NCI-H1930 (cell line): ENCODE measurements at places on chromosomes 5 and 9.
A peak's percentile ranks its signal among the peaks of the same experiment; 100 is the strongest.

DNA sequence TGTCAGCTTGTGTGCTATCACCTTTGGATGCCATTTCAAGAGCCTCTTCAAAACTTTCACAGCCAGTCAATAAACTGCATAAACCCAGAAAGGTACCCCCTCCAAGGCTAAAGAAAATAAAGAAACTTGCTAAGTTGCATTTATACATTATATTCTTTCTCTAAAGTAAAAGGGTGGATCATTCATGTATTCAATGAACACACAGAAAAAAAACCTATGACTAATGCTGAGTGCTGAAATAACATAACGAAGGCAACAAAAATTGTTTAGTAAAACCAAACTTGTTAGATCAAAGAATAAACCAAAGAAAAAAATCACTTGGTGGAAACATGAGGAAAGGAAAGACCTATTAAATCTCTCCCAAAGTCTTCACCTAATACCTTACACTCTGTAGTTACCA lies 15.2 kb downstream of the PANK3 start:
- DNase-seq = no peak

DNA sequence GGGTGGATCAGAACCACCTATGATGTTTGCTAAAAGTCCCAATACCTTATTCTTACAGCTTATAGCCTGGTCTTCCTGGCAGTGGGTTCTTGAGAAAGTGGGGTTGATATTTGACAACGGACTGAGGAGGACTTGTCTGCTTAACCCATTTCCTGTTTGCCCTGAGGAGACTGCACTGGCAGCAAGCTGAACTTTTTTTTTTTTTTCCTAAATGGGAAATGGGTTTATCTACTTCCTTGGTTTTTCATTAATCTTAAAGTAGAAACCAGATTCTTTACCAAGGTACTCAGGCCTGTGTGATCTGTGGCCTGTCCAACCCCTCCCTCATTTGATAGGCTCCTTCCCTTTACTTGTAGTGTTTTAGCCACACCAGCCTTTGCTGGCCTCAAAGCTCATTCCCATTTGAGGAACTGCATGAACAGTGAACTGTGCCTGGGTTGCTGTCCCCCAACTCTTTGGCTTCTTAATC lies 47.1 kb downstream of the C9orf57 start:
- no peak for DNase-seq

DNA sequence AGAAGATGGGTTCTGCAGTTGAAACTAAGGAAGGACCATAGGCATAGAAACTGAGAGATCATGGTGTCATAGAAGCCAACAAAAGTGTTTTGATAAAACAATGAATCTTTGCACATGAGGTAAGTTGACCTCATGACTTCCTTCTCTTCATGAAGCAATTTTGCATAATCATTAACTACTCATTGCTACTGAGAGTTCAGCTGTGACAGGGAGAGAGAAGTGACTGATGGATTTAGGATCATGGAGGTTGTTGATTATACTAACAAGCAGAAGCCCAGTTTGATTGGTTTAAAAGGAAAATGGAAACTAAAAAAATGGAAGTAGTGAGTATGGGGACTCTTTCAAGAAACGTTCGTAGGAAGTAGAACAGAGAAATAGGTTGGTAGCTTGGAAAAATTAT lies 51.2 kb downstream of the PARP8 start:
- DNase-seq = no peak

GRCh38 chr9:75979362-75979761 lies 88.9 kb downstream of the PCSK5 start:
- peak; percentile 3 for DNase-seq

DNA sequence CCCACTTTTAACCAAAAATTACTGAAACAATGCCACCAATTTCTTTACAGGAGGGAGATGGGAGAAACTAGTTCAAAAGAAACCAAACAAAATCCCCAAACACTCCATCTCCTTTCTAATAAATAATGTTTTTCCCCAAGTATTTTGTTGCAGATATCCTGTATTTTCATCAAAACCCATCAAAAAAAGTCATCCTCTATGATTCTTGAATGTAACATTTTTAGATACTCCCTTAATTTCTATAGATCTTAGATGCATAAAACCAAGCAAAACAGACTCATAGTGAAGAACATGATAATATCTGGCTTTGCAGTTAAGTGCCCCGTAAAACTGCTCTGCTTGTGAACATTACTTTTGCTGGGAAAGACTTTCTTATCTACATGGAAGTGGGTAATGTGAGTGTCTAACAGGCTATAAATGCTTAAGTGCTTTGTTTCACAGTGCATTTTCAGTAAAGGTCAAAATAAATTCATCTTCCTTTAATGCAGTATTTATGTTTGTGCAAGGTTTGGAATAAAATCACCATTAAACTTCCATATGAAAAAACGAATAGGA lies 77.3 kb upstream of the TBCA start:
- no peak for DNase-seq

GRCh38 chr5:135075621-135076020 lies 41.6 kb upstream of the PITX1 start:
- no peak for DNase-seq

DNA sequence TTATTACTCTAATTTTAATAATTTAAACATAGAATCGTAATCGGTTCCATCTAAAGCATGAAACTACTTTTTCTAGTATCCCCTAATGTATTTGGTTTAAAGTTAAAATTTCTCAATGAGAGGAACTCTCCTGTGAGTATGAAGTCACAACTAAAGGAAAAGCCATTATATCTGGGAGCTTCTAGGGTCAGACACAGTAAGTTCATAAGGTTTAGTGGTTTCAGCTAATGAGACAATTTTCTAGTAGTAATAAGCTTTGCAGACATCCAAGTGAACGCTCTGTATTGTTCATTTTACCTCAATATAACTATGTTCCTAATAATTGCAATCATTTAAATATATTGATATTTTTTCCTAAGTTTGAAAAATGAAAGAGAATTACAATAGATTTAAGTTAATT lies 364.4 kb upstream of the CDH9 start:
- no peak for DNase-seq

GRCh38 chr9:89470224-89470839 lies 27.6 kb downstream of the SEMA4D start:
- peak; percentile 6 for DNase-seq

GRCh38 chr9:99432075-99432474 lies 210.0 kb downstream of the SEC61B start:
- DNase-seq = no peak

DNA sequence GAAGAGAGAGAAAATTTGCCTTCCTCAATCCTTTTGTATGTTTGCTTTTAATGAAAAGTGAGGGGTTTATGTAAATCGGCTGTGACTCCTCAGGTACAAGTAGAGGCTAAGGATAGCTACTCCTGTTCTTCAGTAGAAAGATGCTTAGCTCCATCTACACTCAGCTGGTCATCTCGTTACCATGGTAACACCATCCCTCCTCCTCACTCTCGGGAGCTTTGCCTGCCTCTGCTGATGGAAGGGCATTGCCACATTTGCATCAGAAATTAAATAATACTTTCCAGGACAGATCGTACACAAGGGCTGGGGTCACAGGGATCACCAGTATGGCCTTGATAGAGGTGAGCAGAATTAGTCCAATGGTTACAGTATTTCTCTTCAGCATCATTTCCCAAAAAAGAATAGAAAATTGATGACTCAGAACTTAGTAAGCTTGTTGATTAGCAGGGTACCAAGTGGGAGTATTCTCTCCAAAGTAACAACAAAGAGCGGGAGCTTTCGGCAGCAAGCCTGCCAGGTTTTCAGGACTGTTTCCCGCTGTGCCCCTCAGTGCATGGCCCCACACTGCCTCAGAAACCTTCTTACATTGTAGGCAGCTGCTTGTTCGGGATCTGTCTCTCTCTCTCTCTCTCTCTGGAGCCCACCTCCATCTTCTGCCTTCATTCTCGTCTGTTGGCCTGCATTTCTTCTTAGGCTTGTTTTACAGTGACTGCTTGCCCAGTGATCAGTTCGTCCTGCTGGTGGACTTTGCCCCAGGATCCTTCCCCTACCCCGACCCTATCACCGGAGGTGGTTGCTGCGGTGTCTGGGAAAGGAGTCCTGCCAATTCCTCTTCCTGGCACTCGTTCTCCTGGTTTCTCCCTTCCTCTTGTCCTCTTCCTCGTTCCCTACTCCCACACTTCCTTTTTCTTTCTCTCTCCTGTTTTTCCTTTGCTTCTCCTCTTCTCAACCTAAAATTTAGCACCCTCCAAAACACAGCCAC lies 51.9 kb upstream of the SNAPC3 start:
- DNase-seq = no peak

DNA sequence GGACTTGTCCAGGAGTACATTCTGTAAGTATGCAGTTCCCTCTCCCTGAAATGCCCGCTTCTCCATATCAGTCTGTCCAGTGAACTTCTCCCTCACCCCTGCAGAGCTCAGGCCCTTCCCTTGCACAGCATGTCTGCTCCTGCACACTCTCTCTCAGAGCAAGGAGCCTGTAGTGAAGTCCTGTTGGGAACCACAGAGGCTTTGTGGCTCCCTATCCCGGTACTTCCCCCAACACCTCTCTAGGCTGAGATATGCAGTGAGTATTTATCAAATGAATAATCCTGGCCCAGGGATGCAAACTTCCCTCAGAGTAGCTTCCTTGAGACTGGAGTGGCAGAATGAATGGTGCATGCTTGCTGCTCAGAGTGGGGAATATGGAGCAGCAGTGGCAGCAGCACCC lies 48.8 kb downstream of the POC5 start:
- no peak for DNase-seq

DNA sequence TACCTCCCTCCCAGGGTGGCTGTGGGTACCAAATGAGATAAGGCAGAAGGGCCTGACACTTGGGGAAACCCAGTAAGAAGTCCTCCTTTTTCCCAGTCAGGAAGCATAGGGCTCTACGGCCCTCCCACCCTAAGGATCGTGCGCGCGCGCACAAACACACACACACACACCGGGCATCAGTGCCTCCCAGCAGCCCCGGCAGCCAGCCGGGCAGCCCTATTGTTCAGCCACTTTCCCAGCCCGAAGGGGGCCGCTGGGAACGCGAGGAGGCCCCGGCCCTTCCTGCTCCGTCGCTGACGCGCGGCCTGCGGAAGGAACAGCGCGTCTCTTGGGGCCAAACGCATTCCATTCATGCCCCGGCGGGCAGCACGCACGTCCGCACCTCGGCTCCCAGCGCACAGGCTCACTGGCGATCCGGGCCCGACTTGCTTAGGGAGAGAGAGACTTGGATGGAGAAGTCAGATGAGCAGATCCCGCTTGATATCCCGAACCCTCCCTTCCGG lies 22.6 kb downstream of the DUSP1 start:
- DNase-seq = no peak

DNA sequence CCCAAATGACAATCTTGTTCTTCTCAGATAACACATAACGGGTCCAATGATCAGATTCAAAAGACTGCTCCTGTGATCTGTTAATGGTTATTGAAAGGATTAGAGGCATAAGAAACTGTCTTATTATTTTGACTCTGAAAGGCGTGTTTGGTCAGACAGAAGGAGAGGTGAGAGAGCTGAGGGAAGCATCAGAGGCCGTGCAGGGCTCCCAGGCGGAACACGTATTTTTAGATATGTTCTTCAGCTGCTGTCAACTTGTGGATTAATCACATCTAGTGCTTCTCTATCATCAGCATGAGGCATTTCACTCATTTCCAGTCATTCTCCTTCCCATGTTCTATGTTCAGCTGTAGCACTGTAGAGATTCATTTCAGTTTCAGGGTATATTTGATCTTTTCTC lies 199.8 kb downstream of the MAPKAP1 start:
- no peak for DNase-seq

DNA sequence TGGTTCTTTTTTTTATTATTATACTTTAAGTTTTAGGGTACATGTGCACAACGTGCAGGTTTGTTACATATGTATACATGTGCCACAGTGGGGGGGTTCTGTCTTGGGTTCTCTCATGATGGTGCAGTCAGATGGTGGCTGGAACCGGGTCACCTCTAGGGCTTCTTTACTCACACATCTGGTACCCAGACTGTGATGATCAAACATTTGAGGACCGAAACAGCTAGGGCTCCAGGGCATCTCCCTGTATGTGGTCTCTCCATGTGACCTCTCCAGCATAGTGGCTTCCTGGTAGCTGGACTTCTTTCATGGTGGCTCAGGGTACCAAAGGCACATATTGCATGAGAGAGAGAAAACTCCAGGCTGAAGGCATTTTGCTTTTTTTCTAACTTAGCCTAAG lies 9.8 kb upstream of the CRHBP start:
- no peak for DNase-seq

DNA sequence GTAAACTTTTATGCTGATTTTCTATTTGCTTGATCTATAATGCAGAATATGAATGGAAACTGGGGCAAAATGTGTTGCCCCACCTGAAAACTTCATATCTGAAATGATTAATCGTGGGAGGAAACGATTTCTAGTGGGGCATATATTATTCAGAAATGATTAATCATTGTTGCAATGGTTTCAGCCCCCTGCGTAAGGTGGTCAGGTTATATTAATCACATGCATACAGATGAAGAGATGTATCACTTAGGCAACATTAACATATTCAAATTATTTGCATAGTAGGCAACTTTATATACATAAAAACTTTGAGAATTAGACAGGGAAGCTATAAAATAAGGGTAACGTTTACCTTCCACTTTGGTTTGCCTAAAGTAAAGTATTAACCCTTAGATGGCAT lies 49.8 kb downstream of the LSM11 start:
- DNase-seq = no peak

- no peak for DNase-seq
These were observed 951.1 kb upstream of the DMAC1 start for GRCh38 chr9:8750639-8751051.

GRCh38 chr5:1874348-1874747 lies 8.4 kb downstream of the IRX4 start:
- no peak for DNase-seq

DNA sequence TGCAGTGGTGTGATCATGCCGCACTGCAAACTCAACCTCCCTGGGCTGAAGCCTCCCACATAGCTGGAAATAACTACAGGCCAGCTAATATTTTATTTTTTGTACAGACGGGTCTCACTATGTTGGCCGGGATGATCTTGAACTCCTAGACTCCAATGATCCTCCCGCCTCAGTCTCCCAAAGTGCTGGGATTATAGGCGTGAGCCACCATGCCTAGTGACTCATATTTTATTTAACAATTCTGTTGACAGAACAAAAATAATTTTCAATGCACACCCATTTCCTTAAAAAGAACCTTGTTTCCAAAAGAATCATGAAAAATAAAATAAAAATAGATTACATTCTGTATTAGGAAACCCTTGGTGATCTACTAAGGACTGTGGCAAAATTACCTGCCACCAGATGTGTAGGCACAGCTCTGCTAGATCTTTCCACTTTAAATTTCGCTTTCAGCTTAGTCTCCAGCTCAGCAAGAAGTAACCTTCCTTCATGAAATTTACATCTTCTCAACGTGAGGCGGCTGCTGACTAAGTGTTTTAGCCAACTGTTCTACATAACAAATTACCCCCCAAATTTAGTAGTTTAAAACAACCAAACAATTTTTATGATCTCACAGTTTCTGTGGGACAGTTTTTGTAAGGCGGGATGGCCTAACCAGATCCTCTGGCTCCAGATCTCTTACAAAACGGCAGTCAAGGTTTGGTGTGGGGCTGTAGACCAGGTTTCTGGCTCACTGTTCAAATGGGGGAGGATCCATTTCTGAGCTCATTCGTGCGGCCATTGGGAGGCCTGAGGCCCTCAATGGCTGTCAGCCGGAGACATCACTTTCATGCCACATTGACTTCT lies 32.6 kb upstream of the GOLPH3 start:
- DNase-seq = no peak
